Stromal cell of bone marrow (primary cell): ENCODE measurements at places on chromosomes 3 and 15.

- peak; percentile 54 for DNase-seq
These were observed 116.5 kb upstream of the SLC2A2 start for GRCh38 chr3:171142985-171143384.

DNA sequence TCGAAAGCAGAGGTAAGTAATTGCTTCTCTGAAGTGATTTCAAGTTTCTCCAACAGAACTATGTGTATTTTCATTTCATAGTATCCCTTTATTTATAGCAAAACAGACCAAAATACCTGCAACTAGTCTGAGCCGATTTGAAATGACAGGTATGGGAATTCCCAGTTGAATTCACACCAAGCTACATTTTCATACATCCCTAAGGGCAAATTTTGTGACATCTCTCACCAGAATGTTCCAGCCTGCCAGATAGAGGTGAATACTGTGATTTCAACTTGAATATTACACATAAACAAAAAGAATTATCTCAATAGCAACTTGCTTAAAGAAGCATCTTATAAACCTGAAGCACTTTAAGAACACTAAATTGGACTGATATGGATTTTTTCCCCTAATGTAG lies 235.7 kb downstream of the SLC9A9 start:
- DNase-seq = no peak

DNA sequence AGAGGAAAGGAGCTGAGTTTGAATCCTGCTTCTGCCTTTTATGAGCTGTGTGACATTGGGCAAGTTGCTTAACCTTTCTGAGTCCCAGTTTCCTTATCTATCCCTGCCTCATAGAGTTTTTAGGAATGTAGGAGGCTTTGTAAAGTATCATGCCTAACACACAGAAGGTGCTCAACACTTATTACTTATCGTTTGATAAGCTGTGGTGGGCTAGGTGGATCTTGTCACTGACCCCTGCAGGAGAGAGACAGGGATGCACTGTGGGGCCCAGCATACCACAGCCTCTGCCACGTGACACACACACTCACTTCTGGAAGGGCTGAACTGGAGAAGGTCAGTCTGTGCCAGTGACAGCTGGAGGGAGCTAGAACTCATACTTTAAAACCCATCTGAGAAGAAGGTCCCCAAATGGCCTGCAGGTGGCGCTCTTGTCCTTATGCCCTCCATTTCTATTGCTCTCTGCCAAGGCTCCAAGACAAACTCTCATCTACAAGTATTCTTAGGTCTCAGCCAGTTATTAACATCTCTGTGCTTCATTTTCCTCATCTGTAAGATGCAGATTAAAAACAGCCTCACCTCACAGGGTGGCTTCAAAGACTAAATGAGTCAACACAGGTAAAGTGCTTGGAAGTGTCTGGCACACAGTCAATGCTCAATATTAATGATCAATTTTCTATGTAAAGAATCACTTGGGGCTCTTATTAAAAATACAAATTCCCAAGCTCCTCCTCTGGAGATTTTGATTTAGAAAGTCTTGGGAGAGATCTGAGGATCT lies 57.5 kb upstream of the HACD2 start:
- DNase-seq = peak; percentile 85

DNA sequence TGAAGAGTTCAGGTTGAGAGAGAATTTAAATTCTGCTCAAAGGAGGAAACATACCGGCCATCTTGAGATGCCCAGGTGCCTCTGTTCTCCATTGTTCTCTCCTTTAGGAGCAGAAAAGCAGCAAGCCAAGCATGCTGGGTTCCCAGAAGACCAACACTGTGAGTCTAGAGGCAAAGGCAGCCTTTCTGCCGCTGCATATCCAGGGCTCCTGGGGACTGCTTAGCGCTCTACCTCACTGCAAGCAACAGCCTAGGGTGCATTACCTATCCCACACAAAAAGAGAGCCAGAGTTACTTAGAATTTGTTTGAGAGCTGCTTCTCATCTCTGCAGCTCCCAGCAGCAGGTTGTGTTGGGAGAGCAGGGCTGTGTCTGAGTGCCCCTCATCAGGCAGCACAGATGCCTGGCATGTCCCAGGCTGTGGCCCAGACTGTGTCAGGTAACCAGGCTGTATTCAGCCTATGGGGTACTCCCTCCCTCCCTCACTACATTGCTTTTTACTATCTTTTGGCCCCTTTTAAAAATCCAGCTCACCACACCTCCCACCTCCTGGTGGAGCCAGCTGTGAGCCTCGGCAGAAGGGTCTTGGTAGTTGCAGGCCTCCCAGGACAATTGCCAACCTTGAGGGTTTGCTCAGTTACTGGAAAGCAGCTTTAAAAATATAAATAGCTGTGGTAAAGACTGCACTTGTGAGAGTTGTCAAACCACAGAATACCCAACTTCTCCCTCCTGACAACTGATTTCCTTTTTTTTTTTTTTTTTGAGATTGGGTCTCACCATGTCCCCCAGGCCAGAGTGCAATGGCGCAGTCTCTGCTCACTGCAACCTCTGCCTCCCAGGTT lies 30.2 kb downstream of the BCL2L10 start:
- no peak for DNase-seq

DNA sequence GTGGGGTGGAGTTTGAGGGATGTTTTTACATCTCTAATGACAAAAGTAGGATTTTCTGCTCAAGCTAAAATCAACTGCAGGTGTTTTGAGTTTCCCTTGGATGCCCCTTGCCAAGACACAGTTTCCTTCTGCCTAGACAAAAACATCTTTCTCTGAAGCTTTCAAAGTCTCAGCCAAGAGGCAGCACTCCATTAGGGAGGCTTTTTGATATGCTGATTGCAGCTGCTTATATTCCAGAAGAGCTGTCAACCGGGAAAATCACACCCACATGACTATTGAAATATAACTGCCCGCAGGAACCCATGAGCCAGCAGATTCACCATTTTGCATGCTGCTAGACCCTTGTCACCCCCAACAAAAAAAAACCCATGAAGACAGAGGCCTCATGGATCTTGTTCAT lies 27.5 kb upstream of the ZNF148 start:
- DNase-seq = no peak

GRCh38 chr15:63539521-63539920 lies 35.1 kb downstream of the USP3 start:
- no peak for DNase-seq

DNA sequence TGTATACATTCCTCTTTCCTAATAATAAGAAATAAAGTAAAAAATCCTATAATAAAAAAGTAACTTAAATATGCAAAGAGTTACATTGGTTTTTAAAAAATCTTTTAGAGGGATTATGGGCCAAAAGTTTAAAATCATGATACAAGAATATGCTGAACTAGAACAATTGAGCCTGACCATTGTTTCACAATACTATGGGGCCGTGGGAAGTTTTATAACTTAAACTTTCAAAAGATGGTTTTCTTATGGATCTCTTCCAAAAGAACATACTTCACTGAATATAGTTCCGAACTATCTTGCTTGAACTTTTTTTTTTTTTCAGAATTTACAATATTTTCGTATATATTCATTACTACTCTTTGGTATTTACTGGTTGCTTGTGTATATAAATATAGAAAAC lies 97.6 kb downstream of the NFKBIZ start:
- no peak for DNase-seq

DNA sequence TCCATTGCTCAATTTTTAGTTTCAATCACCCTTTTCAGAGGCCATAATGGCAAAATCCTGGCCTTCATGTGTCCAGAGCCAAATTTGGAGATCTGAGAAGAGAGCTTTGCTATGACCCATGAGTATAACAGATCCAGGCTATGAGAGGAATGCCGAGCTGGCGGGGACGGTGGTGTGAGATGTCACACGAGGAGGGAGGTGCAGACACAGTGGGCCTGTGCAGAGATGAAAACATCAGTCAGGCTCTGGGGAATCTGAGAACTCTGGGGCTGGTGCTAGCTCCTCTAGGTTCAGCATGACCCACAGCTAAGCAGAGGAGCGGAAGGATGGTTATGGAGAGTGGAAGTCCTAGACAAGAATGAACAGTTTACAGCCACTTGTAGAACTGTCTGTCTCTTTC lies 398.3 kb upstream of the ATP10A start:
- DNase-seq = no peak
